ENCODE measurements at places on chromosomes 4 and X.
A peak's percentile ranks its signal among the peaks of the same experiment; 100 is the strongest.

DNA sequence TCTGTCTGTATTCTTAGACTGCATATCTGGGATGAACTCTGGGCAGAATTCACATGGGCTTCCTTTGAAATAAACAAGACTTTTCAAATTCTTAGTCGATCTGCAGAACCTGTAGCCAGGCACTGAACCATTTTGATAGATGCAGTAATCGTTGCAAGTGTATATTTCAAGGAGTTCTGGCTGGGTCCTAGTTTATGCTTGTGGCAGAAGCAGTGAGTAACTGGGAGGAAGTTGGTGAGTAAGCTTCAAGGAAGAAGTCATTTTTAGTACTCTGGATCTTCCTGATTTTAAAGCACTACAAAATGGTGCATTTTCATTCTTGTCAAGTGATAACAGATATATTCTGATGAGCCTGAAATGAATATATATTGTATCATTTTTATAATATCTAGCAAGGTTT is 9.5 kb downstream of the HPRT1 start:
- no peak for DNase-seq

- DNase-seq = no peak
Measured at GRCh38 chr4:25687773-25688172, 32.1 kb downstream of the SLC34A2 start.

- DNase-seq = peak; percentile 19
Measured at GRCh38 chr4:20251796-20252655, at the start of gene SLIT2. Gene SLIT2, plus strand, starts transcription at chr4:20251905. Its CDS starts 1,911 bp downstream, at chr4:20253816.

DNA sequence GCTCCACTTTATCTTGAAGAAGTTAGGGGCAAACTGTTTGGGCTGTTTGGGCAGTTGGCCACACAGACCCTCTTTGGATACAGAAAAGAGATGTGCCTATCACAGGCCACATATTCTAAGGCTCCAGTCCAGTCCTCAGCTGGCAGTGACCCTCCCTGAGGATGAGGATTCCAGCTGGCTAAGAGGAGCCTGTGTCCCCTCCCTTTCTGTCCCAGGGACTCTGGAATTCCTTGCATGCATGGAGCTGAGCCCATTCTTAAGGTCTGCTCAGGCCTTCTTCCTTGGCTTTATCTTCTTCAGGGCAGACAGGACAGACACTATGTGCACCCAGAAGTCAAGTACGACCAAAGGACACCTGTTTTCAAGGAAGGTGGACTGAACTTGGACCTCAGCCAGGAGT is 23.8 kb upstream of the GK2 start:
- DNase-seq = no peak

- no peak for DNase-seq
Measured at GRCh38 chr4:71732706-71733105, 51.2 kb downstream of the GC start.

DNA sequence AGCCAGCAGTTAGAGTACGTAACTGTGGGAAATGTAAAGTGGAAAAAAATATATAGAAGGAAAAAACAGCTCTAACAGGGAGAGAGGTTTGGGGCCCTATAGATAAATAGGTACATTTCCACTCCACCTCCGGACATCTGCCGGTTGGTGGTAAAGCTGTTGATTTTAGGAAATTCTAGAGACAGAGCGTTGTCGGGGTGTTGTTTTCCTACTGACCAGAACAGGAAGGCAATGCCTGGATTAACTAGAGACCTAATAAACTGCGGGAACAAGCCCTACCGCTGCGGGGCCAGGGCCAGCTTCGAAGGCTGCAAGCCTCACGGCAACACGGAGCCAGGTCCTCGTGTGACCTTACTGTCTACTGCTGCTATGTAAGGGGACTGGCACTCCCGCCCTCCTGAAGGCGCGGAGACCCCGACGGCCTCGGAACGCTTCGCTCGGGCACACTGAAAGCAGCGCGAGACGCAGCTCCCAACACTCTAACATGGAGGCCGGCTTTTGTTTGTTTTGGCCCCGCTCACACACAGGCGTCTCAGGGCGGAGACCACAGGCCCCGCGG is 702 bp upstream of the CDKN2AIP start:
- DNase-seq = peak; percentile 54

DNA sequence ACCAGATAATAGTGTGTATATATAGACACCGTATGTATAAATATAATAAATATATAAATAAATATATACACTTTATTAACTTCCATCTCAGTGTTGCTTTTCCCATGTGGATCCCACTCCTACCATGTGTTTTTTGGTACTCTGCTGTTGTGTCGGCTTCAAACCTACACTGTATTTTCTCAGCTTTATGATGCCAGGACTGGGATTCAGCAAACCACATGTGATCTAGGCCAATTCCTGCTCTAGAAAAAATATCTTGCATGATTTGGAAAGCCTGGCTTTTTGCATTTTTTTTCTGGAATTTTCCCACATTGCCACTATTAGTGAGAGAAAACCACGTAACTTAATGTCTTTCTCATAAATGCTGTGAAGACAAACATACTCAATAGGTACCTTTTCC is 55.8 kb downstream of the POLR2B start:
- no peak for DNase-seq

DNA sequence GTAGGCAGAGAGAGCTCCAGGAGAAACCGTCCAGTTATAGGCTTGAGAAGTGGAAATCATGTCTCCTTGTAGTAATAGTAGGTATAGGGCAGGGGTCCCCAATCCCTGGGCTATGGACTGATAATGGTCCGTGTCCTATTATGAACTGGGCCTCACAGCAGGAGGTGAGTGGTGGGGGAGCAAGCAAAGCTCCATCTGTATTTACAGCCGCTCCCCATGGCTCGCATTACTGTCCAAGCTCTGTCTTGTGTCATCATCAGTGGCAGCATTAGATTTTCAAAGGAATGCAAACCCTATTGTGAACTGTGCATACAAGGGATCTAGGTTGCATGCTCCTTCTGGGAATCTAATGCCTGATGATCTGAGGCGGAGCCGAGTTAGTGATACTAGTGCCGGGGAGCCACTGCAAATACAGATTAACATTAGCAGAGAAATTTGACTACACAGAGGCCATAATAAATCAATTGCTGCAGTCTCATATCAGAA is 67.6 kb downstream of the MRPL1 start:
- no peak for DNase-seq

GRCh38 chr4:188624370-188624769 is 485.1 kb downstream of the TRIML1 start:
- no peak for DNase-seq

- no peak for DNase-seq
Measured at GRCh38 chr4:147754037-147754445, 22.2 kb downstream of the ARHGAP10 start.

DNA sequence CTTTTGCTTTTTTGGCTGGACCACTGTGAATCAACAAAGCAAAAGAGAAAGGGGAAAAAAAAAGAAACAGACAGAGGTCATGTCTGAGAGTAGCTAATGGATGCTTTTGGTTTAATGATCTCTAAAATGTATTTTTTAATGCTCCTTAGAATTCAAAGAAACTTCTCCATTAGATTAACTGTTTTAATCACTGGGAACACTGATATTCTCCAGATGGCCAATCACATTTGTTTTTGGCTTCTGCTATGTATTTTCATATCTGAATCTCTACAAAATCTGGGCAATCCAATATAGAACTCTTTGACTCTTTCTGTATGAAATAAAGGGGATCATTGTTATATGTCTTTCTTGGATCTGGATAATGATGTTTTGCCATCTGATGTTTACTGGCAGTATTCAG is 278.2 kb downstream of the ADGRL3 start:
- no peak for DNase-seq

GRCh38 chr4:41148292-41148691 is 66.0 kb downstream of the APBB2 start:
- DNase-seq = no peak

GRCh38 chrX:74924449-74925224 is 615 bp downstream of the NEXMIF start:
- DNase-seq = peak; percentile 5

DNA sequence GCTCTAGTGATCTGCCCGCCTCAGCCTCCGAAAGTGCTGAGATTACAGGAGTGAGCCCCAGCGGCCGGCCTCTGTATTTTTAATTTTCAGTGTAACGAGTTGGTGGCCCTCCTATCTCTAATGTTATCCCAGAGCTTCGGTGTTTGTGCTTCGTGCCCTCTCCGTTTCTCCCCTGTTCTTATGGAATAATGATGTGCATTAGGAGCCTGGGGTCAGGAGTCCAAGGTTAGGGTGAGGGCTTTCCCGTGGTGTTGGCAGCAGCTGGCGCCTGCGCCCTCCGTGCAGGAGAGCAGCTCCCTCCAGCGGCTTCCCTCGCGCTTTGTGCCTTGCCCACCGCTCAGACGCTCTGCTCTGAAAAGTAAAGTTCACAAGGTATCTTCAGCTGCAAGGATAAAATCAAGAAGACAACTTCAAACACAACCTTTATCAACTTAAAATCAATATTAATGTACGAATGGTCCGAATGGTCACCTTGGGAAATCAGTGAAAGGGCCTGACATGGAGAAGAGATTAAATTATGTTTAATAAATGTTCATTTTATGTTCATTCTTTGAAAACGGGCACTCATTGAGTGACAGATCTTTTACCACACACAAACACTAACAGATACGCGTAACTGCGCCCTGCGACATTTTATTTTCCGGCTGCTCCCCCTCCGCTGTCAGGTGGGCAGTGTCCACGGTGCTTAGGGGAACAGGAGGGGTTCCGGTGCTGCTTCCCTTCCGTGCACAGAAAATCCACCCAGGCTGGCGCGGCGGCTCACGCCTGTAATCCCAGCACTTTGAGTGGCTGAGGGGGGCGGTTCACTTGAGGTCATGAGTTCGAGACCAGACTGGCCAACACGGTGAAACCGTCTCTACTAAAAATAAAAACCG is 62.4 kb downstream of the TRAPPC11 start:
- DNase-seq = peak; percentile 49

DNA sequence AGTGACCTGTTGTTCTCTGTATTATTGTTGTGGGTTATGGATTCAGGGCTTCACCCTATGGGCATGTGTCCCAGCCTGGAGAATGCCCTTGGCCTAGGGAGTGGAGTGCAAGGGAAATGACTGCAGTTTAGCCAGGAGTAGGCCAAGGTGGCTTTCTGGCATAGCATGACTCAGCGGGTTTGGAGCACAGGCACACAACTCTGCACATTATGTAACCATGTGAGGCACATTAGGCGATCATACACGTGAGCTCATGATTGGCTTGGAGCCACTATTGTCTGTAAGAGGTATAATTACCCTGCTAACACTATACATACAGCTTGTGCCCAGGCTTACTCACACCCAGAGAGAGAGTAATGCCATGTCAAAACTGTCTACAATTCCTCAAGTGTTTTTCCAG is 35.1 kb upstream of the TACR3 start:
- DNase-seq = peak; percentile 35

DNA sequence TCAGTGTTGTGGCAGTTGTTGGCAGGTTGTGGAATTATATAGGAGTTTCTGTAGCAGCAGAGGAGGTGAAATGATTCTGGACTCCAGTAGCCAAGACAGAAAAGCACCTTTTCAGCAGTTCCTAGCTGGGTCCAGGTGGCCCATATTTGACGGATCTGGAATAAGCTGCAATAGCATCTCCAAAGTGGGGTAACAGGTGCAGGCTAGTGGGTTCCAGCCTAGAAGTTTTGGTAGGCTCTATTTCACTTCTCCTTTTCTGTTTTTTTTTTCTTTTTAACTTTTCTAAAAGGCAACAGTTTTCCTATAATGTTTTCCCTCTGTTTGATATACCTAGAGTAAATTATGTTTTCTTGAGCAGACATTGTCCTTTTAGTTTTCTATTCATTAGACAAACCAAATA is 392.5 kb downstream of the C4orf33 start:
- DNase-seq = no peak

GRCh38 chrX:107025545-107025944 is 25.5 kb upstream of the MORC4 start:
- peak; percentile 42 for DNase-seq

GRCh38 chr4:34365946-34366345 is 1878.4 kb downstream of the ARAP2 start:
- no peak for DNase-seq

GRCh38 chr4:133997436-133997835 is 204.2 kb downstream of the PABPC4L start:
- no peak for DNase-seq

- no peak for DNase-seq
Measured at GRCh38 chrX:48179691-48180090, 16.9 kb downstream of the SSX5 start.

DNA sequence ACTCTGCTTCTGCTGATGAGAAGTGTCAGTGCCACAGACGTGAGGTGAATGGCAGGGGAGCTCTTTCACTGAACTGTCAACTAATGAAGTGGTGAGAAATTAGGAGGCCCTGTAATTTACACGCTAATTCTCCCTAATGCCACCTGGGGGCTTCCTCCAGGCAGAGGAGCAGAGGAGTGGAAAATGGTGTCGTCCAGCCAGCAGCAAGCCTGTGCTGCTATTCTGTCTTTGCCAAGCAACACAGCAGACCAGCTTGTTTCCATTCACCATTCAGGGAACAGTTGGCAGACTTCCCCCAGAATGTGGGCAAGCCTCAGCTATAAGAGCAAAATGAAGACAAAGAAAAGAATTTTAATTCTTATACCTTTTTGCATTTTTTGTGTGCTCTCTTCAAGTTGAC is 245.2 kb upstream of the TET2 start:
- DNase-seq = no peak

GRCh38 chr4:143531380-143531779 is 17.9 kb downstream of the SMARCA5 start:
- DNase-seq = no peak

- no peak for DNase-seq
Measured at GRCh38 chr4:3522651-3523050, 9.6 kb downstream of the LRPAP1 start.

- no peak for DNase-seq
Measured at GRCh38 chr4:172573899-172574298, 594.7 kb upstream of the GALNT7 start.

- no peak for DNase-seq
Measured at GRCh38 chr4:74539044-74539790, 94.3 kb downstream of the AREG start.

GRCh38 chr4:52312722-52313121 is 261.6 kb downstream of the SPATA18 start:
- no peak for DNase-seq

GRCh38 chr4:176635372-176636261 is 157.1 kb downstream of the VEGFC start:
- peak; percentile 96 for DNase-seq

DNA sequence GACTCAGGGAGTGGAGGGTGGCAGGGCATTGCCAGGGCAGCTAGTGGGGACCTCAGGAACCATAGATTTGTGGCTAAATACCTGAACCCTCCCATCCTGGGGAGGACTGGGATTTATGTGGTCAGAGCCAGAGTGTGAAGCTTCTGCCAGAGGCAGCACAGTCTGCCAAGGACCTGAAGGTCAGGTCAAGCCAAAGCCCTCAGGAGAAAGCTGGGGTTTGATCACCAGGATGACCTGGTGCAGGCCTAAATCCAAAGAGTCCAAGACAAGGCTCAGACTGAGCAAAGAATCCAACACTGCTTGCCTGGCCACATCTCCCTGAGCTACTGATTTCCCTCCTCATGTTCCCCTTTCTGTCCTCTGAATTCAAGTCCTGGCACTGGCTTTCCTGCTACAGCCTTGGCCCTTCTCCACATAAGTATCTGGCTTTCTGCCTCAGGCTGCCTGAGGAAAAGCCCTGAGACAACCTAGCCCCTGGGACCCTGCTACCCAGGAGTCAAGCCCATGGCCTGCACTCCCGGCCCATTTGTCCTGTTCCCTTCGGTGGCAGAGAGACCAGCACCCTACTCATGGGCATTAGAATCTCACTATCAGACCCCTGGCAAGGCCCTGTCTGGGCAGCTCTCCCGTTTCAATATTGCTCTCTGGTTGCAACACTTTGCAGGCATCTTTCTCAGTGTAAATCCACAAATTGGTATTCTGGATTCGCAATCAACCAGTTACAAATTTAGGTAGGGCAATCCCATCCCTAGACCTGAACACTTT is 39.3 kb upstream of the SLC25A43 start:
- DNase-seq = no peak
